Peyer's patch (tissue), 4 donors: ENCODE measurements at places on chromosomes 7 and 10.

- DNase-seq: no peak
These were observed 23.5 kb downstream of the CH25H start for GRCh38 chr10:89183571-89183970.

GRCh38 chr7:76272851-76273497 is 29.5 kb upstream of the HSPB1 start:
- DNase-seq: no peak

GRCh38 chr7:139300390-139300789 is 40.7 kb upstream of the FMC1 start:
- no peak for DNase-seq

DNA sequence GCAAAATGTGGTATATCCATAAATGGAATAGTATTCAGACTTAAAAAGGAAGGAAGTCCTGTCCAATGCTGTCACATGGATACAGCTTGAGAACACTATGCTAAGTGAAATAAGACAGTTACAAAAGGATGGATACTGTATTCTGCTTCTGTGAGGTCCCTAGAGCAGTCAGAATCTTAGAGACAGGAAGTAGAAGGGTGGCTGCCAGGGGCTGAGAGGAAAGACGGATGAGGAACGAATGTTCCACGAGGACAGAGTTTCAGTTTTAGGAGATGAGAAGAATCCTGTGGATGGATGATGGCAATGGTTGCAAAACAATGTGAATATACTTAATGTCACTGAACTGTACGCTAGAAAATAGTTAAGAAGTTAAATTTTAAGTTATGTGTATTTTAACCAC is 3.8 kb downstream of the PRKCQ start:
- DNase-seq: no peak

- no peak for DNase-seq
These were observed 295.9 kb upstream of the NFE2L3 start for GRCh38 chr7:25855854-25856782.

GRCh38 chr7:96238976-96239766 is 82.7 kb downstream of the SLC25A13 start:
- DNase-seq: no peak

DNA sequence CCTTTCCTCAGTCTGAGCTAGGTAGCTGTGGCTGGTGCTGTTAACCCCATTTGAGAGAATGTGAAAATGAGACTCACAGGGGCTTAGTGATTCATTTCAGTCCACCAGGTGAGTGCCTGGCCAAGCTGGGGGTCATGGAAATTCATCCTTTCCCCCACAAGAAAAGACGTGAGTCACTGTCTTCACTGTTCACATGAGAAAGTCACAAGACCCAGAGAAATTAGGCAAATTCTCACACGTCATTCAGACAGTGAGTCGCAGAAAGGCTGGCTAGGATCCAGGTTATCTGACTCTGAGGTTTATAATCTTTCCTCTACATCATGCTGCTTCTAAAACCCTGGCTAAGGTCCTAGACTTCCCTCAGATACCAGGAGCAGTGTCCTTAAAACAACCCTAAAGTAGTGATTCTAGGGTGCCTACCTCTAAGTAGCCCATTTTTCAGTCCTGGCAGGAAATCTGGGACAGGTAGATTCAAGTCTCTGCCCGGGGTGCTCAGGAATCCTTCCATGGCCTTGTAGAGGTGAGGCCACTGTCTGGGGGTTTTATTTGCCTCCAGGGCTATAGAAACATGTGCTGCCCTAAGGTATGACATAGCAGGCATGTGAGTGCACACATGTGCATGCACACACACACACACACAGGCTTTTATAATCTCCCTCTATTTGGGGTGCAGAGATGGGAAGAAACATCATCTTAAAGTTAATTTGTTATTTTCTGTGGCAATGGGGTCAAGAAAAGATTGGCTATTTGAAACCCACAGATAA is 427.9 kb upstream of the CELF2 start:
- no peak for DNase-seq

DNA sequence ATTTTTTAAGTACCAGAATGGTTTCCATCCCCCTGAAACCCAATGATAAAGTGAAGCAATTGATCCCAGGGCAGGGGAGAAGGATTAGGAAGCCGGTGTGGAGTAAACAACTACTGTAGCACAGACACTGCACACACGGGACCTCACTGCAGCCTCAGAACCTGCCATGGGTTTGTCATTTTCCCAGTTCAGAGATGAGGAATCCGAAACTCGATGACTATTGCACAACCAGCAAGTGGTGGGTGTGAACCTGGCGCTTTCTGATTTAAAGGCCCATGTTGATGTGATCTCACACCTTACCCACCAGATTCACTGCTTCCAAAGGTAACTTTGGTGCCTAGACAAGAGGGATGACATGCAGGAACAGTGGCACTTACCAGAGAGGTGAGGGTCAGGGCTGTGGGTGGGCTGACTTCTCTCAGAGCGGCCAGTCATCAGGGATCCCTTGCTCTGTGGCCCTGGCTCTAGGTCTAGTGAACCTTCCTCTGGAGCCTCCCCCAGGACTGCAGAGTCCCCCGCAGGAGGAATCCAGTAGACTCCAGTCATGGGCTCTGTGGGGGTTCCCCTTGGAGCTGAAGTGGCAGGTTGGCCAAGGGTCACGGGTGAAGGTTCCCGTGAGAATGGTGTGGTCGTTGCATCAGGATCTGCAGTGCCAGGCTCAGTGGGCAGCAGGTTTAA is 62.8 kb downstream of the PKD1L1 start:
- no peak for DNase-seq

DNA sequence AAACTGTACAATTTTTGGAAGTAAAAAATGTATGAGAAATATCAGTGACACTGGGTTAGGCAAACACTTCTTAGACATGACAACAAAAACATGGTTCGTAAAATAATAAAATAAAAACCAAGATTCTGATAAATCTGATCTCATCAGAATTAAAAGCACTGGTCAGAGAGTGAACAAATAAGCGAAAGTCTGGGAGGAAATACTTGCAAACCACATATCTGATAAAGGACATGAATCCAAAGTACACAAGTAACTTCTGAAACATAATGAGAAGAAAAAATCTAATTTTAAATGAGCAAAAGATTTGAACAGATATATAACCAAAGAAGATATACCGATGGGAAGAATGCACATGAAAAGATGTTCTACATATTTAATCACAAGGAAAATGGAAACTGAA is 91.5 kb downstream of the RTKN2 start:
- DNase-seq: no peak

DNA sequence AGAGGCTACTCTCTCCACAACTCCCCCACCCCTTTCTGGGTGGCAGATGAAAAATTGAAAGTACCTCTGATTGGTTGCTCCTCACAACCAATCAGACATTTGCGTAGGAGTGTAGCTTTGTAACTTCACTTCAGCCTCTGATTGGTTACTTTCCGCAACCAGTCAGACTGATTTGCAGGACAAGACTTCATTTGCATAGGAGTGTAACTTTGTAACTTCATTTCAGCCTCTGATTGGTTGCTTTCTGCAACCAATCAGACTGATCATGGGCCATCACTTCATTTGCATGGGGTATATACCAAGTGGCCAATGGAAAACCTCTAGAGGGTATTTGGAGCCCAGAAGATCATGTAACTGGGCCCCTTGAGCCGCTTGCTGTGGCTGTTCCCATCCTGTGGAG is 25.6 kb downstream of the CDNF start:
- no peak for DNase-seq

GRCh38 chr7:48041653-48041970 is 6.3 kb downstream of the C7orf57 start:
- DNase-seq: no peak

GRCh38 chr10:127279334-127279774 is 83.0 kb upstream of the INSYN2A start:
- DNase-seq: no peak
